ENCODE measurements at places on chromosomes 1 and 21.
A peak's percentile ranks its signal among the peaks of the same experiment; 100 is the strongest.

DNA sequence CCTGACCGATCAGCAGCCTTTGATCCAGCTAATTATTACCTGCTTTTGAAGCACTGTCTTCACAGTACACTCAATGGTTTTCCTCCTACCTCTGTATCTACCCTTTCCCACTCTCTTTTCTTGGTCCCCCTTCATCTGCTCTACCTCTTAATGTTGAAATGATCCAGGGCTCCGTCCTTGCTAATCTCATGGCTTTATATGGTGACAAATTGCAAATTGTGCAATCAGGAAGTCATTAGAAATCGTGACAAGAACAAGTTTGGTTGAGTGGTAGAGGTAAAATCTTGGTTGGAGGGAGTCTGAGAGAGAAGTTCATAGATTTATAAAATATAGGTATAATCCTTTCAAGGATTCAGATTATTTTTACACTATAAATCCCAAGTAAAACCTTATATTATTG, 9.6 kb upstream of the CYB5R1 start:
- DNase-seq: no peak

- no peak for DNase-seq
These were observed 100.2 kb downstream of the LRRC53 start for GRCh38 chr1:74412244-74412643.

DNA sequence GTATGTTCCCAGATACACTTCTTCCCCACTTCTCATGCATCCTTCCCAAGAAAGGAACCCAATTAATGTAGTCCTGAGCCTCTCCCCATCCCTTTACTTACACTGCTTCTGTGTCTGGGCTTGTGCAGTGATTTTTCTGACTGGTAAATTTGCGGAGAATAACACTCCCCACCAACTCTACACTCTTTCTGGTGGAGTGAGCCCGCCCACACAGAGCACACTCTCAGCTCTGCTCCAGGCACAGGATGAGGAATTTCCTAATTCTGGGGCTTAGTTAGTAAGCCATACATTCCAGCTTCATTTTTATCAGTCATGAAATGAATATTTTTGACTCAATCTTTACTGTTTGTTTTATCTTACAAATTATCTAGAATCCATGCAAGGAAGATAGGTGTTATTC, 38.6 kb downstream of the FMO4 start:
- no peak for DNase-seq

DNA sequence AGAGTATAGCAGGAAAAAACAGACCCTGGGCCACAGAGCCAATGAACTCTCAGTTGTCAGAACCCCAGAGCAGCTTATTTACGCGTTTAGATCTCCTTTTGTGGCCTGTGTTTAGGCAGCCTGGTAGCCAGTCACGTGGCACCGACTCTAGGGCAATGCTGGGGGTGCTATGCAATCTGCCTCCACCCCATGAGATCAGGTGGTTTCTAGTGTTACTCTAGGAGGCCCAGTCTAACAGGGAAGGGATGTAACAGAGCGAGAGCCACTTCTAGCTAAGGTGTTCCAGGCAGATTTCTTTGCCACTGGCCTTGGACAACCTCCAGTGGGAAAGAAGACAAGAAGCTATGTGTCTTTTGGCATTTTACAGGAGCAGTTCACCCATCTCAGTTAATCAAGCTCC, 12.0 kb upstream of the A3GALT2 start:
- no peak for DNase-seq

- DNase-seq: no peak
These were observed 108.7 kb downstream of the LTN1 start for GRCh38 chr21:28883931-28884330.

DNA sequence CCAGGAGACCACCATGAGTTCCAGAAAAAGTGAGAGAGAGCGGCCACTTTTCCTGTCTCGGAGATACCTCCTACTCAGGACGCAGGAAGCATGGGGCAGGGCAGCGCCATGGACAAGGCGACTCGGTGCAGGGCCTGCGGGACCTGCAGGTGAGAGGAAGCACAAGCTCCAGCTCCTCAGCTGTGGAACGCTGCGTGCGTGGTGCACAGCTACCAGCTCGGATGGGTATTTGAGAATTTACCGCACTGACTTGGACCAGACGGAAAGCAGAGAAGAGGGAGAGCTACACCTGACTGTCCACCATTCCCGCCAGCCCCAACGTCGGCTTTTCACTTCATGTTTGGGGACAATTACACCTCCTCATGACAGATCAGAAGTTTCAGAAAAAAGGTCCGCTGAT, 8.2 kb upstream of the CDK11A start:
- no peak for DNase-seq

DNA sequence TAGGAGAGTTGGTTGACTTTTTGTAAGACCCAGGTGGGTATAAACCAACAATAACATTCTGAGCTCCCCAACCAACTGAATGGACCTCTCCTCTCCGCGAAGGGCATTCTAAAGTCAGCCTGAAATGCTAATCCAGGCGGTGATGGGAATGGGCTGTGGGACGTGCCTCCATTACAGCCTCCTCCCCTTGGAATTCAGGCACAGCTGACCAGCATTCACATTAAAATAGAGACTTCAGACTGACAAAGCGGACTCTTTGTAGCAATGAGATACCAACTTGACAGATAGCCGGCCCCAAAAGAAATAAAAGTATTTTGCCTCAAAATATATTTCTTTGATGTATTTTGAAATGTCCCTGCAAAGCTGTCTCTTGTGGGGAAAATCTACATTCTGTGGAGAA, 101.7 kb downstream of the KIF26B start:
- DNase-seq: no peak

DNA sequence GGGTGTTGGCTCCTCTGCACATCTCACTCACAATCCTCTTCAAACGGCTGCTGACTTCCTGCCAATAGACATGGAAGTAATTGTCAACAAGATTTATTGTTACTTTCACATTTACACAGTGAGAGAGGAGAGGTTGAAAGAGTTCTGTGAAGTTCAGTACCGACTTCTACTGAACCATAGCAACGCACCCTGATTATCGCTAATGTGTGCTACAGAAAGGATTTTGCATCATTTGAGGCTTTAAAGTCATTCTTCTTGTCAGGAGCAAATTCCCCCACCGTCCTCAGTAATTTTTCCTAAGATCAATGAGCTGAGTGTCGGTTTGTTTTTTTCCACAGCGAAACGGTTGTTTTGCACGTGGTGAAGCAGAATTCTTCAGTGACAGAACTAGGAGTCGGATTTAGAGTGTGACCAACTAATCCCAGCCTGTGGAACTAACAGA, 361.0 kb downstream of the ADGRL2 start:
- no peak for DNase-seq

DNA sequence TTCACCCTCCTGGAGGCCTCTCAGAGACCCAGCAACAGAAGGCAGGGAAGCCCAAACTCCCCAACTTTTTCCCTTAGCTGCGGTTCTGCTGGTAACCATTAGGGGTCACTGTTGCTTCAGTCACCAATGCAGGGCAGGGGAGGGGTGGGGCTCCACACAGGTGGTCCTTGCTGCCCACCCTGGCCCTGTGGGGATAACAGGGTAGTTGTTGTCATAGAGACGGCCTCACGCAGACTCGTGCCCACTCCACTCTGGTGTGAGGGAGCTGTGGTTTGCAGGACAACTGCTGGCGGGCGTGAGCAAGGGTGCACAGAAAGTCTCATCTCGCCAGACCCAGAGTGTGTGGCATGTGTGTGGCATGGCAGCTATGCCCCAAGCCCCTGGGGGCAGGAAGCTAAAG, 19.9 kb downstream of the INSRR start:
- DNase-seq: peak; percentile 38

- no peak for DNase-seq
These were observed 46.9 kb upstream of the GNG12 start for GRCh38 chr1:67880056-67880601.

- no peak for DNase-seq
These were observed 655 bp upstream of the KIRREL1 start for GRCh38 chr1:157992833-157993146.

DNA sequence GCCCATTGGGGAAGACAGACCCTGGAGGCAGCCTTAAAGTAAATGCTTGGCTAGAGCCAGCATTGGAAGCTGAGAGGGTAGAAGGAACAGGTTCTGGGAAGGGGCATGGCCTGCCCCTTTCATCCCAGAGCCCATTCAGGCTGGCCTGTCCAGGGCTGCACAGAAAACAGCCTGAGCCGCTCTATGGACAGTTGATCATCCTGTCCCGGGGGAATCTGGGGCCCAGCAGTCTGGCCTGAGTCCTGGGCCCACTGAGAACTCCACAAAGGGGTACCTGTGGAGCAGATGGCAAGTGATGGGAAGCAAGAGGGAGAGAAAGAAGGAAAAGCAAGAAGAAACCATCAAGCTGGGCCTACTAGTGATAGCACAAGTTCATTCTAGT, 13.2 kb downstream of the TMEM81 start:
- DNase-seq: no peak

DNA sequence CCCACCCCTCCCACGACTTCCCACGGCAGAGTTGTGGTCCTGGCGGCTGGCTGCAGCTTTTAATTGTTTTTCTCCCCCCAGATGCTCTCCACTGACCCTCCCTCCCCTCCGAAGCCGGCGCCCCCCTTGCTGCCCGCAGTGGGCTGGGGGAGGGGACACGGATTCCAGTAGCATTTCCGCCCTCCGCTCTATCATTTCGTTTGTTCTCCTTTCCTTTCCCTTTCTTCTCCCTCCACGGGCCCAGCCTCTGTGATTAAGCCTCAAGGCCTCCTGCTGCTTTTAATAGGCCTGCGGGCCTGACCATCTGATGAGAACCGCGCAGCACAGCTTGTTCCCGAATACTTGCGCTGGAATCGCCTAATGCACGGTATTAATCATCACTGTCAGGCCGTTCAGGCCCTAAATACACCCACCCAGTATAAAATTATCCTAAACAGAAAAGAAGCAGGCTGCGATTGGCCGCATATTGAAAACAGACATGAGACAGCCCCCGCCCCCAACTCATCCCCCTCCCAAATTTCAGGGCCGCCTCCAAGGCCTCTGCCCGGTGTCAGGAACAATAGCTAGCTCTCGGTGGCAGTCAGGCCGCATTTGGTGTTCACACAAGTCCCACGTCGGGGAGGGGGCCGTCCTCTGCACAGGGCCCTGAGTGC, 102.0 kb upstream of the ARHGEF16 start:
- no peak for DNase-seq

- no peak for DNase-seq
These were observed 8.9 kb downstream of the LSS start for GRCh38 chr21:46219591-46220239.

- DNase-seq: no peak
These were observed 194.2 kb upstream of the FMN2 start for GRCh38 chr1:239897458-239897857.

DNA sequence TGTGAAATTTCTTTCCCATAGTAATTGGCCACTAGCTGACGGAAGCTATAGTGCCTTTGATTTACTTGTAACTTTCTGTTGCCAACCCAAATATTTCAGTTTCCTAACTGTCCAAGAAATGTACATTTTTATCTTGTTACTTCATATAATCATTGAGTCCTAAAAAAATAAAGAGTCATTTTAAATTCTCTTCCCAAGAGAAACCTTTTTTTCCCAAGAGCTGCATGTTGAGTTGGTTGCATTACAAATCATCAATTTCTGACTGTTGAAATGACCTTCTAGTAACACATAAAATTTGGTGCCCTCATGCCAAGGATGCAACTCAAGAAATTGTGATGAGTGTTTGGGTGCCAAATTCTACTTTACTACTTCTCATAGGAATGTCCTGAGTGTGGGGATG, 61.0 kb downstream of the HMCN1 start:
- DNase-seq: no peak

DNA sequence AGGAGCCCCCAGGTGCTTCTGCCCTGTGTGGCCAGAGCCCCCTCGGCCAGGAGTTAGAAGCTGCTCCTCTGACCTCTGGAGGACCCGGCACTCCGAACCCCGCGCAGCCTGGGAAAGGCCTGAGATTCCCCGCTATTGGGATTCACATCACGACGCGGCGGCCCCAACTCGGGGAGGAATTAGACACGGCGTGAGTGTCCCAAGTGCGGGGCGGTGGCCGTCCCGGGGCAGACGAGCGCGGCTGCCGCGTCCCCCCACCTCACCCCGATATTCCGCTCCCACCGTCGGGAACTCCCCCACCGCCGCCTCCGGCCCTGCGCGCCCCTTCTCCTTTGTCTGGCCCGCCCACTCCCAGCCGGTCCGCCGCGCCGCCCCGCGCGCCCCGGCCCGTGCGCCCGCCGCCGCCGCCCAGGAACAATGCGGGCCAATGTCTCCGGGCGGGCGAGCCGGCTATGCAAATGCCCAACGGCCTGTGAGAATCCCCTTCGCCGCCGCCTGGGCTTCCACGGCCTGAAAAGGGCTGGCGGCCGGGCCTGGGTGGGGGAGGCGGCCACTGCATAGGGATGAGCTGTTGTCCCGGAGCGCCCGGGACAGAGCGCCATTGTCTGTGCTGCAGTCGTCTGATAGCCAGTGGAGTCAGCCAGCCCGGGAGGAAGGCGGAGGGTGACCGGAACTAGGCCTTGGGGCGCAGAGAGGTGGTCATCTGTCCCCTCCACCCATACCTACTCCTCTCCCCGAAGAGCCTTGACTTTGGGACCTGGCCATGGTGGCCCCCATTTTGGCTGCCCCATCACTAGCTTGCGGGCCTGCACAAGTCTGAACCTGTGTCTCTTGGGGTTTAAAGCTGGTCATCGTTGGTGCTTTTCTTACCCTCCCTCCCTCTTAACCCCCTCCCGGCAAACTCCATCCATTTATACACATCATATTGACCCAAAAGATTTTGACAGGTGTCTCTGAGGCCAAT, 19.4 kb downstream of the RHBG start:
- DNase-seq: no peak

DNA sequence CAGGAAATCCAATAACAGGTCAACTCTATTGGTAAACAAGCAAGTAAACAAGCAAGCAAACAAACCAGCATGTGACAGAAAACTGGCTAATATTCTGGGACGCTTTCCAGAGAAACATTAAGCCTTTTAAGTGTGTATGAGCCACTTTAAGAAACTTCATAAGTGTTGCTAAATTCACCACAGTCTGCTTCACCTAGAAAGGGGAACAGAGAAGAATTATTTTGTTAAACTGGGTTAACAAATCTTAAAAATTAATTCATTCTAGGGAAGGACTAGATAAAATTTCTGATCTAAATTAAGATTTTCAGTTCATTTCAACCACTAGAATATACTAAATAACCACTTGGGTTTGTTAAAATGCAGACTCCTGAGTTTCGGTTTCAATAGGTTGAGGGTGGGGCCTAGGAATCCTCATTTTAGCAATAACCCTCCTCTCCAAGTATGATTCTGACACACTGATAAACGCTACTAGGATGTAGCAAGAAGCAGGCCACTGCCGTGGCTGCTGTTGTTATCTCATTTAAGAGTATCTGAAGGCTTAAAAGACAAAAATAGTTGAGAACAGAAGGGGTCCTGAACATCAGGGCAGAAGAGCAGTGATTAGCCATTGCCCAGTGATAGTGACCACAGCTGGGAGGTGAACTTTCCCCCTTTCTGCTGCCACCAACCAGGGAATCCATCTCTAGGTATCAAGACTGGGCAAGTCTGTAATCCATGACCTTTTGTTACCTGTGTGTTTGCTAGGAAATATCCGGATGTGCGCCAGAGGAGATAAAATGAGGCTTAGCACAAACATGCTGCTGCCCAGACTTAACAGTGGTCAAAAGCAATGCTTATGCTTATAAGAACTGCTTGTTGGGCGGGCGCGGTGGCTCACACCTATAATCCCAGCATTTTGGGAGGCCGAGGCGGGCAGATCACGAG, 11.2 kb downstream of the CREG1 start:
- DNase-seq: no peak
